ENCODE measurements at places on chromosomes 12 and 14. TPM values are rescaled to one million over a fixed set of nuclear protein-coding genes. Genes with fewer than 3 reads are reported as not detected.

The SERPINA1 gene
- total RNA-seq = 0.13 TPM

The HNF1A gene
- not detected for total RNA-seq

The B3GNT4 gene
- total RNA-seq = not detected

The IL25 gene
- total RNA-seq = not detected

The TBX3 gene
- 0.53 TPM for total RNA-seq

The ACVRL1 gene
- total RNA-seq = 422 TPM

The ANO4 gene
- not detected for total RNA-seq

The FBLN5 gene
- 2.9 TPM for total RNA-seq

The SOAT2 gene
- total RNA-seq = not detected

The DDX47 gene
- 104 TPM for total RNA-seq

The TSHR gene
- total RNA-seq = not detected

The CLEC7A gene
- total RNA-seq = not detected

The BDKRB1 gene
- total RNA-seq = not detected

The EXD2 gene
- 25.5 TPM for total RNA-seq

The CBLN3 gene
- total RNA-seq = 1.6 TPM

The EFS gene
- total RNA-seq = not detected

The SERPINA12 gene
- not detected for total RNA-seq

The CLEC12A gene
- not detected for total RNA-seq

The EPYC gene
- total RNA-seq = not detected

The RAD51AP1 gene
- 44.9 TPM for total RNA-seq

The JAG2 gene
- total RNA-seq = 37.5 TPM

The TAS2R42 gene
- not detected for total RNA-seq

The LRRC43 gene
- total RNA-seq = 0.57 TPM

The CD69 gene
- 0.53 TPM for total RNA-seq

The CDCA3 gene
- total RNA-seq = 39.8 TPM

The STON2 gene
- total RNA-seq = 0.40 TPM

The TOMM20L gene
- not detected for total RNA-seq

The ART4 gene
- 28.2 TPM for total RNA-seq
